ENCODE measurements at places on chromosomes 5 and 9. TPM values are rescaled to one million over a fixed set of nuclear protein-coding genes. Genes with fewer than 3 reads are reported as not detected.

DNA sequence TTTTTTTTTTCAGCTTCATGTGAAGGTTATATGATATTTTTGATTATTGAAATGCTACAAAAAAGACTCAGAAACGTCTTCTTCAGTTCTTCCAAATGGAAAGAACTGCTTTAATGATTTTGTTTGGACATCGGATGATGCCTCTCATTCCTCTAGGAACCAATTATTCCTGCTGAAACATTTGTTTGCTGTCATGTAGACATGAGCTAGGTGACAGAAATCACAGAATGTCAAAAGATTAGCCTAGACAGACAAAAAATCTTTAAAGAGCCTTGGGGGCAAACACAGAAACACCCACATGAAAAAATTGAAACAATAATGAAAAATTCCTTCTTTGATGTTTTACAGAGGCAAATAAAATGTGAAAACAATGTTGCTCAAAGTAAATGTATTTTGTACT lies 244.2 kb upstream of the EDIL3 start:
- no peak for DNase-seq

DNA sequence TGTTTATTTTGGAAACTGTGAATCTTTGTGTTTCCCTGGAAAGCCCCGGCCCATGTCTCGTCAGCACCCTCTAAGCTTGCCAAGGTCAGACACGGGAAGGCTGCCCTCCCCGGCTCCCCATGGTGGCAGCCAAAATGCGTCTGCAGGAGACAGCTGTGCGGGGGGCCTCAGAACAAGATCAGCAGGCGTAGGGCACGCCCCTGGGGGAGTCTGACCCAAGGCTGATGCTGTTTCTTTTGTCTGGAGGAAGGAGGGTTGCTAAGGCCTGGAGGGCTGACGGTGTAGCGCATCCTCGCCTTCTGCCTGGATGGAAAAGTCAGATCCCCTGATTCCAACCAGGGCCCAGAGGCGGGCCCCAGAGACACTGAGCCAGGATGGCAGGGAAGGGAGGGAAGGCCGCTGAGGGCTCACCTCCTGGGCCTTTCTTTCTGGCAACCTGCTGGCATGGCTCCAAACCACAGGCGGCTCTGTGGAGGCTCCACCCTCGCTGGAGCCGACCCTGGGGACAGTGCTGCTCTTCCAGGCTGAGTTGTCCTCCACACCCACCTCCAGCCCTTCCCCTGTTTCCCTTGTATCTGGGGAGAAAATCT lies 57.2 kb downstream of the OLFM1 start:
- no peak for DNase-seq

CXCL14 gene
- total RNA-seq: not detected

- DNase-seq: no peak
These were observed 486.4 kb upstream of the ZNF608 start for GRCh38 chr5:125232779-125233230.

Measured in activated CD4-positive, alpha-beta memory T cell treated with anti-CD3 and anti-CD28 coated beads for 36 hours (primary cell).